Astrocyte of the cerebellum (primary cell): ENCODE measurements at places on chromosomes 6 and 20.

- no peak for DNase-seq
These were observed 448.6 kb downstream of the PHF3 start for GRCh38 chr6:64084185-64084663.

DNA sequence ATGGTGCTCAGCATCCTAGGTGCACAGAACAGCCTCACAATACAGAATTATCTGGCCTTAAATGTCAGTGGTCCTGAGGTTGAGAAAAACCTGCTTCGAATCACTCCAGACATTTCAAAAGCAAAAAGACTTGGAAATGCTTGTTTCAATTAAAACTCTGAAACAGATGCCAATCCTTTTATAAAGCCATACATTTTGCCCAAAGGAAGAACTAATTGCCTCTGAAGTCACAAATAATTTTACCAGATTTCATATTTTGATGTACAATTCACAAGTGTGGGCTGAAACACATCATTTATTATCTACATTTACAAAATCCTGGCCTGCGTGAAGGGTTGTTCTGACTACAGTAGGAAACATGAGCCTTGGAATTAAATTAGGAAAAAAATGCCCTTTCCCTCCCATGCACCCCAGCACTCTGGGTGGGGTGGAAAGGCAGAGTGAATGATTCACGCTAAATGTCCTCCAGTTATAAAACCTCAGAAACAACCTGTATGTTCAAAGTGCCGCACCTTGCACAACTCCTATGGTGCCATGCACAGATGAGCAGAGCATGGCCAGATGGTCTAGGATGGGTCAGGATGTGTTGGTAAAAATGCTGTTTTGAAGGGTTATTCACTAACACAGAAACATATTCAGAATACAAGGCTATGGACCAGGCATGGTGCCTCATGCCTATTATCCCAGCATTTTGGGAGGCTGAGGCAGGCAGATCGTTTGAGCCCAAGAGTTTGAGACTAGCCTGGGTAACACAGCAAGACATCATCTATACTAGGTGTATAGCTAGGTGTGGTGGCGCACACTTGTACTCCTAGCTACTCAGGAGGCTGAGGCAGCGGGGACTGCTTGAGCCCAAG lies 87.0 kb downstream of the ZMYND8 start:
- no peak for DNase-seq

DNA sequence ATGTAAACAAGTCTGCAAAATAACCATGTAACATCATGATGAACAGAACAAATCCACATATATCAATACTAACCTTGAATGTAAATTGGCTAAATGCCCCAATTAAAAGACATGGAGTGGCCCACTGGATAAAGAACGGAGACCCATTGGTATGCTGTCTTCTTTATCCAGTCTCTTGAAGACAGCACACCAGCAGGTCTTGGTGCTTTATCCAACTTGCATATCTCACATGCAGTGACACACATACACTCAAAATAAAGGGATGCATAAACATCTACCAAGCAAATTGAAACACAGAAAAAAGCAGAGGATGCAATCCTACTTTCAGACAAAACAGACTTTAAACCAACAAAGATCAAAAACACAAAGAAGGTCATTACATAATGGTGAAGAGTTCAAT lies 30.3 kb upstream of the EPB41L2 start:
- DNase-seq = no peak

- DNase-seq = no peak
These were observed 140.7 kb downstream of the SOX4 start for GRCh38 chr6:21734204-21734603.

DNA sequence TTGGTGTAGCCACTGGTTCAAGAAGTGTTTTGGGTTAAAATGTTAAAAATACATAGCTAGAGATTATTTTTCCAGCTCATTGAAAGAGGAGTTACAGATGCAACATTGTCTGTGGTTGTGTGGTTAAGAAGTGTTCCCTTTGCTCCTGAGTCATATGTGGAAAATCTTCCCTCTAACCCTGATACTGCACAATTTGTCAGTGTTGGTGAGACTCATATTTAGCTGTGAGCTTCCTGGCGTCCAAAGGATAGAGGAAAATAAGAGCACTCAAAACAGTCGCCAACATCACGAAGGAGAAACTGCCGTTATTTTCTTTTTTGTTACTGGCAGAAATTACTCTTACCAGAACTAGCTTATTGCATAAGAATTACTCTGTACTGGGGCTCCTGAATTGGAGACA lies 250.4 kb downstream of the CDH4 start:
- no peak for DNase-seq

- DNase-seq = no peak
These were observed 9.8 kb downstream of the ZNF335 start for GRCh38 chr20:45962031-45962755.

- DNase-seq = no peak
These were observed 139.3 kb upstream of the SNX9 start for GRCh38 chr6:157683707-157684106.

DNA sequence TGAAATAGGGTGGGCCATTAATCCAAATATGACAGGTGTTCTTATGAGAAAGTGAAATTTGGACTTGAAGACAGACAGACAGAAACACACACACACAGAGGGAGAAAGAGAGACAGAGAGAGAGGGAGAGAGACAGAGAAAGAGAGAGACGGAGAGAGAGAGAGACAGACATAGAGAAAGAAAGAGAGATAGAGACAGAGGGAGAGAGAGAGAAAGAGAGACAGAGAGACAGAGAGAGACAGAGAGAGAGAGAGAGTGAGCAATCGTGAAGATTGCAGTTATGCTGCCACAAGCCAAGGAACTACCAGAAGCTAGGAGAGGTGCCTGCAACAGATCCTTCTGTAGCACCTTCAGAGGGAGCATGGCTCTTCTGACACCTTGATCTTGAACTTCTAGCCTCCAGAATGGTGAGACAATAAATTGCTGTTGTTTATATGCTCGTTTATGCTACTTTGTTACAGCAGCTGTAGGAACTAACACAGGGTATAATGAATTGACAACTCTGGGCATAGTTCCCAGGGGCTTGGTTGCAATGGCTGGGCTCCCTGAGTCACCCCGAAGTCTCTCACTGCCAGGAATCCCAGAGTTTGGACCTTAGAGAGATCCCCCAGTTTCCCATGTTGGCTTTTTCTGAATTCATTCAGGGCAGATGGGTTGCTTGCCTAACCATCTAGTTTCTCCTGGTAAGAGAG lies 44.7 kb upstream of the ECI2 start:
- no peak for DNase-seq
